ENCODE measurements at places on chromosomes 1 and 21.

GRCh38 chr1:151255381-151255780 is 847 bp downstream of the PSMD4 start:
- peak; percentile 8 for DNase-seq

GRCh38 chr1:70855203-70855602 is 192.4 kb downstream of the PTGER3 start:
- no peak for DNase-seq

DNA sequence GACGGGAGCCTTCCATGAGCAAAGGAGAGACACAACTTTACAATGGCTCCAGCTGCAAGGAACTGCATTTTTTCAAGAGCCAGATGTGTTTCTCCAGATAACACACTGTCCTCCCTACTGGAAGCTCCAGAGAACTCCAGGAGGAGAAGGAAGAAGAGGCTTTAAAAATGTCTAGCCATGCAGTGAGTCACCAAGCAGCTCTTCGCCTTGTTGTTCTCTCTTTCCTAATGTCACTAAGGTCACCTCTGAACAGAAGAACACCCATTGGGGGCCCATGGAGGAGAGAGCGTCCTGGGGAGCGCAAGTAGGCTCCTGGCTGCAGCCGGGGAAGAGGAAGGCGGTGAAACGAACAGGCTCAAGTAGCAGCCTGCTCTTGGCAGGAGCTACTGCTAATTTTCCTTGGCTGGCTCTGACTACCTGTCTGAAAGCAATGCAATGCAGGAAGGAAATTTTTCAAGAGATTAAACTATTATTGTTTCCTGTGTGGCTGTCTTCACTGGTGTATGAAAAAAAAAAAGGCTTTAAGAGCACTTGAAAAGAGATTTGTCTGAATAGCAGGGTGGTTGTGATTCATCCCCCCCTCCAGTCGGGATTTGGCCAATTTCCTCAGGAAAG is 321.9 kb downstream of the SETD4 start:
- DNase-seq = peak; percentile 30

- DNase-seq = no peak
Measured at GRCh38 chr21:45413922-45414321, 9.0 kb downstream of the COL18A1 start.

GRCh38 chr1:20720631-20721091 is 2.9 kb upstream of the KIF17 start:
- DNase-seq = no peak
